ENCODE measurements at places on chromosomes 7 and 10.

GRCh38 chr10:80471715-80472233 lies 17.7 kb downstream of the TSPAN14 start:
- DNase-seq: peak; percentile 54

GRCh38 chr10:655184-655583 lies 34.3 kb downstream of the DIP2C start:
- DNase-seq: no peak

DNA sequence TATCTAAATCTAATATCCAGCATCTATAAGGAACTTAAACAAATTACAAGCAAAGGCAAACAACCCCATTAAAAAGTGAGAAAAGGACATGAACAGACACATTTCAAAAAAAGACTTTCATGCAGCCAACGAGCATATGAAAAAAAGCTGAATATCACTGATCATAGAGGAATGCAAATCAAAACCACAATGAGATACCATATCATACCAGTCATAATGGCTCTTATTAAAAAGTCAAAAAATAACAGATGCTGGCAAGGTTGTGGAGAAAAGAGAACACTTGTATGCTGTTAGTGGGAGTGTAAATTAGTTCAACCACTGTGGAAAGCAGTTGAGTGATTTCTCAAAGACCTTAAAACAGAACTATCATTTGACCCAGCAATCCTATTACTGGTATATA lies 334.4 kb upstream of the CACNA2D1 start:
- DNase-seq: no peak

DNA sequence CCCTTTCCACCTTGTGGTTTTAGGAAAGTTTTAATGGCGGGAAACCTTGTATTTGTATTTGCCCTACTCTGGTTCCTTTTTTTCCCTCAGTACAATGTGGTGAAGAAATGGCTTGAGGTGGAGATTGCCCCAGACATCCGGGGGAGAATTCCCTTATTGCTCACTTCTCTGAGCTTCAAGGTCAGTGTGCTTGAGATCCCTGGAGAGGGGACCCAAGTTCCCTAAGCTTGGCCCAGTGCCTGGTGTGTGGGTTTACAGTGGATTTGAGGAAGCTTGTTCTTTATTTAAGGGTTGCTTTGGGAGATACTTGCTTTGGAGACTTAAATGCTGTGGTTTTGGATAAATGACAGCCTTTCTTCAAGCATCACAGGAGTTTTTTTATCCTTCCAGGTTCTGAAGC lies 18.3 kb downstream of the CALHM2 start:
- no peak for DNase-seq

DNA sequence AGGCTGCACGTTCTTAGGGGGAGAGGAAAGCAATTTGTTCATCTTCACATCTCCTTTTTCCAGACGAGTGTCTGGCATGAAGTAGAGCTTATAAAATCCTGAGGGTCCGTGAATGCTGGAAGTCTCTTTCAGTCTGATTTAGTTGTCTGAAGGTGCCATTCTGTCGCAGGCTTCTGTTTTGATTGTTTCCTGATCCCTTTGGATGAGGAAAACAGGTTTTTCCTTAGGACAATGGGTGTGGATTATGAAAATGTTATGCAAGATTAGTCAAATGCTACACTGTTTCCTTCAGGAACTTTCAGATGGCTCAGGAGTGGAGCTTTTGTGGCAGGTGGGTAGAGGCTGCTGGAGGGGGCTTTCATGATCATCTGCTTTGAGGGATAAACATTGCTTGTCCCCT lies at the start of gene ITPRID1:
Gene ITPRID1, plus strand, starts transcription at position 301 of the 400 bp plus-strand sequence. CDS start 38,935 bp downstream, outside the sequence.
- no peak for DNase-seq

- DNase-seq: no peak
Observed at GRCh38 chr7:17415955-17416354, 117.5 kb downstream of the AHR start.

- DNase-seq: no peak
Observed at GRCh38 chr10:127871631-127872010, 21.1 kb downstream of the CLRN3 start.

DNA sequence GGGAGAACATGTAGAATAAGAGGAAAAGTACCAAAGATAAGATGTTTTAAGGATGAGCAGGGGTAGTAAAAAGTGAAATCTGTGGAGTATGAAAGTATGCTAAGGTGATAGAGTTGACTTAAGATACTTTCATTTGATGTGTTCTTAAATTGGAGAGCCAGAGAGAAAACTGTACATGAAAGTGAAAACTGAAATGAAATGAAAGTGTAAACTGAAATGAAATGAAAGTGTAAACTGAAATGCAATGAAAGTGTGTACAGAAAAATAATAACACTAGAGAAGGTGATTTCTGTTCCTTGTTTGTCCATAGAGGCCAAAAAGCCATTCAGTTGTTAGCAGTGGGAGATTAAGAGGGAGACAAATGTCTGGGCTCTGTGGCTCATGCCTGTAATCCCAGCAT lies 17.5 kb downstream of the AHR start:
- no peak for DNase-seq

DNA sequence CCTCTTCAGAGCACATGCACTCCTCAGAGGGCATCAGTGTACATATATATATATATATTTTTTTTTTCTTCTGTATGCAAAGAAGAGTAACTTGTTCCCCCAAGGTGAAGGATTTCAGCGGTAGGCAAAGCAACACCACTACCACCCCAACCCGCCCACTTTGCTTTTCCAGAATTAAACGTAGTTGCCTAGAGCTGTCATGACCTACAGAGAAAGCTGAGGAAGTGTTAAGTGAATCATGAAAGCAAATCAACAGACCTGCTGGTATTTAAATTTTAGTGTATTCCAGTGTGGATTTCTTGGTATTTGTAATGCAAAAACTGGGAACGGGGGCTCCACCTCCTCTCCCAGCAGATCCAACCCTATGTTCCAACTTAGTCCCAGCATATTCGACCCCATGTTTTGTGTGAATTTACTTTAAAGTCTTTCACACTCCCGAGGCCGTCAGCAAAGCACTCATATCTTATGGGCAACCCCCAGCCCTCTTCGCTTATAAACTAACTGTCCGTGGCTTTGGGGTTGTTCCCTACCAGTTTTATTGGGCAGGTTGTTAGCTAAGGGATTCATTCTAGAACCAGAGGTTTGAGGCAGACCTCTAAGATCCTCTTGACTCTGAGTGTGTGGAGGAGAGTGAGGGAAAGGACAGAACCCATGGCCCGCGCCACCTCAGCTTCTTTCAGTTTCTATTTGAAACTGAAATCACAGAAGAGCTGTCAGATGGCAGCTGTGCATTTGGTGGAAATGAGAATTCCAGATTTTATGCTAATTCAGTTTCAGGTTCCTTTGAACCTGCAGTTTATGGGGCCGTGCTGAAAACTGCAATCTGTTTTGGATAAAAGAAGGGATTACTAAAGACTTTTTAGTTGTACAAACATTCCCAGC lies 450.2 kb upstream of the GALNT17 start:
- DNase-seq: no peak

All from activated naive CD4-positive, alpha-beta T cell treated with anti-CD3 and anti-CD28 coated beads, Interleukin-2, amount 50 U/mL, for 16 hours (primary cell).